ENCODE measurements at places on chromosomes 6 and 20.

DNA sequence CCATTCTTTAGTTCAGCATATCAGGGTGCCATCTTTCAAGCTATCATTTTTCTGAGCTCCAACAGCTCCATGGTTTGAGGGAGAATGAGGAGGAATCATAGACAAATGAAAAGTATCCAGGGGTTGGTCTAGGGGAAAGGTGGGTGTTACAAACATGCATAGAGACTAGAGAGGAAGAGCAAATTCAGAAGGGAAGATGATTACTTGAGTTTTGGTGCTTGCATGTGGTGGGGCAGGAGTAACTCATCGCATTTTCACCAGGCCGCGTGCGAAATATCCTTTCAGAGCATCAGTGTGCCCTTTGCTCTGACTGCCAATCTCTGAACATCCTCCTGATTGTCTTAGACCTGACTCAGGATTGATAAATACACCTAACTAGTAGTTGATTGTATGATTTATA lies 7.7 kb upstream of the BICRAL start:
- no peak for DNase-seq

DNA sequence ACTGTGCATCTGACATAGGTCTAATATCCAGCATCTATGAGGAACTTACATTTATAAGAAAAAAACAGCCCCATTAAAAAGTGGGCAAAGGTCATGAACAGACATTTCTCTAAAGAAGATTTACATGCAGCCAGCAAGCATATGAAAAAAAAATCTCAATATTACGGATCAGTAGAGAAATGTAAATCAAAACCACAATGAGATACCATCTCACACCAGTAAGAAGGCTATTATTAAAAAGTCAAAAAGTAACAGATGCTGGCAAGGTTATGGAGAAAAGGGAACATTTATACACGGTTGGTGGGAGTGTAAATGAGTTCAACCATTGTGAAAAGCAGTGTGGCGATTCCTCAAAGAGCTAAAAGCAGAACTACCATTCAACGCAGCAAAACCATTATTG lies 13.1 kb downstream of the METTL24 start:
- no peak for DNase-seq

DNA sequence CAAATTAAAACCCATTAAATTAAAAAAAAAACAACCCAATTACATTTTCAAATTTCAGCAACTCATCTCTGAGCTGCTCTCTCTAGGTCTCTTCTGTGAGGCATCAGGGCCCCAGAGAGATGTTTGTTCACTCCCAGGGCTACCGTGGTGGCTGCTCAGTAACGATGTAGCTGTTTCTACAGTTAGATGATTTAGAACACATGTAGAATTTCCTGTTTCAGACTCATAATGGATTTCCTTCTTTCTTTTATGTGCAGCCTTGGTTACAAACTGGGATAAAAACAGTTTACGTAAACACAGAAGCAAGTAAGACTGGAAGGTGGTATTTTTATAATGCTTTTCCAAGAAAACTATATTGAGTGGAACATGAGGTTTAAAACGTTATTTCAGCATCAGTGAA lies 116.1 kb upstream of the CCN2 start:
- DNase-seq: no peak

GRCh38 chr6:44302856-44303255 lies 10.3 kb downstream of the AARS2 start:
- no peak for DNase-seq

DNA sequence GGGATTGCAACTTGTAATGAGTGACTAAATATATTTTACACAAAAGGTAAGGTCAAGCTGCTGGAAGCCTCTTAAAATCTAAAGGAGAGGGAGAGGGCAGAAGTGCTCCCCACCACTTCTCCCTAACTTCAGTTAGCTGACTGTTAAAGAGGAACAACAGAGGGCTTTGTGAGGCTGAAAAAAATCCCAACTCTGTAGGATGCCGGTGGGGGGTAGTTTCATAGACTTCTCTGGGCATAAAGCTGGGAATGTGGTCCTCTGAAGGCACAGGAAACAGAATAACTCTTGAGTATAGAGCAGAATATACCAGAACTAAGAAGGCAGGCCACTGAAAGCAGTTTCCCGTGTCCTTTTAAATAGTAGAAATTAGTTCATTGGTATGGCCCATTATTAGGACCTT lies 71.6 kb downstream of the KIF6 start:
- no peak for DNase-seq

All from foreskin fibroblast (primary cell).